Activated CD4-positive, alpha-beta T cell treated with anti-CD3 and anti-CD28 coated beads, Interleukin-2, amount 50 U/mL, for 24 hours (primary cell): ENCODE measurements at places on chromosomes 5 and 9.

DNA sequence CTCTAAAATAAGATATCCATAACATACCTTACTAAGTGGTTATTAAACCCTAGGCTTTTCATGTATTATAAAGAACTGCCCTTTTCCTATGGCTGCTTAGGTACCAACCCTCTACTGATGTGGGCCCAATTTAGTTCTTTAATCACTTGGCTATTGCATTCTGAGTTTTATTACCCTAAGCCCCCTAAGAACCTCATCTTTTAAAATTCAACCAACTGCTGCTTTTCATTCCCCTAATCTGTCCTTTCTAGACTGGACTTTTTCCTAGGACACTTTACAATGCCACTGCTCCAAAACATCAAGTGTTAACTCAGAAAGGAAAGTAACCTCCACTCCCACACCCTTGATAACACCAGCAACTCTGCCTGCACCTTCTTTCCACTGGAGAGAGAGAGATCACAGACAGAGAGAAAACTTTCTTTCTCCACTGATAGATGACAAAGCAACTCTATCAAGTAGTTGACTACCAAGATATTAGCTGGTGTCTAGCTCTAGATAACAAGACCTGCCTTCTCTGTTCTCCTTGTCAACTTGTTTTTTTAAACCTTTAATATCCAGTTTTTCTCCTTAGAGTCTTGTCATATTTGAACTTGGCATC lies 27.3 kb downstream of the ELL2 start:
- no peak for DNase-seq

- DNase-seq: no peak
Measured at GRCh38 chr5:176152191-176152929, 85.9 kb upstream of the SIMC1 start.

- DNase-seq: no peak
Measured at GRCh38 chr9:93577078-93577974, 942 bp downstream of the PHF2 start.

DNA sequence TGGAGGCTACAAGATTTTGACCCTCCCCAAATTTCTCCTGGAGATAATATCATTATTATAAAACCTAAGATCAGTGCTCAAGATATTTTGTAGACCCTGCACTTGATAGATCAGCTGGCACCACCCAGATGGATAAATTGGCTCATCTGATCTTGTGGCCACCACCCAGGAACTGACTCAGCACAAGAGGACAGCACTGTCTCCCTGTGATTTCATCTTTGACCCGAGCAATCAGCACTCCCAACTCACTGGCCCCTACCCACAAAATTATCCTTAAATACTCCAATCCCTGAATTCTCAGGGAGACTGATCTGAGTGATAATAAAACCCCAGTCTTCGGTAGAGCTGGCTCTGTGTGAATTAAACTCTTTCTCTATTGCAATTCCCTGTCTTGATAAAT lies 34.5 kb upstream of the TENT2 start:
- no peak for DNase-seq

GRCh38 chr5:91424638-91425436 lies 41.7 kb upstream of the ARRDC3 start:
- no peak for DNase-seq

DNA sequence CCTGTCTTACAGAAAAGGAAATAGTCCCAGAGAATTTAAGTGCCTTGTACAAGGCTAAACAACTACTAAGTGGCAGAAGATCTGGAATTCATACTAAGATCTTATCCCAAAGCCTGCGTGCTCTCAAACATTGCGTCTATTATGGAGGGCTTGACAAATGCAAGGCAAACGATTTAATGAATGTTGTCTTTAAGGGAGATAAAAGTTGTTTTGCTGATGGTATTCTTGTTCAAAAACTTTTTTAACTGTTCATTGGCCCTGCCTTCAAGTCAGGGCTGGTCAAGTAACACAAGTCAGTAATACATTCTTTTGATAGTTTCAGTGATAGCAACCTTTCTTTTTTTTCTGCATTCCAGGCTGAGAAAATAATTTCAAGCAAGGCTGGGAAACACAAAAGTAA lies 1.7 kb upstream of the SLC38A9 start:
- DNase-seq: no peak

DNA sequence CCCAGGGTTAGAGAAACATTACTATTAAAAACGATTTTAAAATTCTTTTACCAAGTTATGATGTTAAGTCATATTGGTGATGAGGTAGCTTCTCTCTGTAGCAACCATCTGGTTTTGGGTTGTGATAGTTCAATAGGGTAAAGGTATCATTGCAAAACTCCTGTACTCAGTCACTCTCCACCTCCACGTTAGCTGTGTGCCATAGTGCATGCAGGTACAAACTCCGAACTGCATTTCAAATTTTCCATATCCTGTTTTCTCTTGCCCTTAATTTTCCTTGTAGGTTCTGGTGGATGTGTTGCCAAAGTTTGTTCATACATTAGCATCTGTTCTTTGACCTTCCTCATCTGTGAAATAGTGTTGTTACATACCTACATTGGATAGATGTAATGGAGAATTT lies 53.1 kb upstream of the ARRDC3 start:
- no peak for DNase-seq

DNA sequence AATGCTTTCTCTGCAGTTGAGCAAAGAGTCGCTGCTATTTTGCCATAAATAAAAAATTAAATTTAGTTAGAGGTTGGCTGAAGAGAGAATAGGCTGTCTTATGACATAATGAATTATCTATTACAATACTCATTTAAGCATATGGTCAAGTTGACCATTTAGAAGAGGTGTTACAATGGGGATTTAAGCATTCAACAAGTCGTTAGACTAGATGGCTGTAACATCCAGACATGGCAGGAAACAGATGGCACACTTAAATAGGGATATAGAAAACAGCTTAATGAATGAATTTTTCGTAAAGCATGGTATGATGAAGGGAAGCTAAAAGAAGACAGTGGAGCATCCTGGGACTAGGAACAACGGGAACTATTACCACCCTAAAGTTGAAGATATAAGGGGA lies 160.3 kb upstream of the PTPRD start:
- DNase-seq: no peak

DNA sequence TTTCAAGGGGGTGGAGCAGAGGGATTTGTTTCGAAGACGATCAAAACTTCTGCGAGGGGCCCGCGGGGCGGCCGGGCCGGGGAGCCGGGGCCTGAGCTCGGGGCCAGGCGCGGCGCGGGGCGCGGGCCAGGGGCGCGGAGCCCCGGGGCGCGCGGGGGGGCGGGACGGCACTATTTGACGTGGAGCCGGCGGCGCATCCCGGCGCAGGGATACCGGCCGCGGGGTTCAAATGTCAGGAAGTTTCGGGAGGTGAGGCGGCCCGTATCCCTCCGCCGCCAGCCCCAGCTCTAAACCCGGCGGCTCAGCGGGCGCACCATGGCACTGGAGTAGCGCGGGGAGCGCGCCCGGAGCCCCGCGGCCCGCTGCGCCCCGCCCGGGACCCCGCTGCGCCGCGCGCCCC lies at the start of gene LMX1B:
LMX1B (plus strand) TSS at position 278 of the 400 bp plus-strand sequence. CDS start 522 bp downstream, outside the sequence.
- no peak for DNase-seq

- no peak for DNase-seq
Measured at GRCh38 chr5:30839956-30840355, 353.5 kb upstream of the CDH6 start.
